ENCODE measurements at places on chromosomes 5 and 9.

- no peak for DNase-seq
Observed at GRCh38 chr9:94269264-94269663, 10.2 kb downstream of the ZNF169 start.

- no peak for DNase-seq
Observed at GRCh38 chr5:91176288-91177016, 206.7 kb downstream of the ARRDC3 start.

GRCh38 chr9:107422189-107423185 lies 67.1 kb downstream of the KLF4 start:
- DNase-seq = peak; percentile 30

GRCh38 chr9:12906646-12907045 lies 131.8 kb downstream of the LURAP1L start:
- DNase-seq = no peak

DNA sequence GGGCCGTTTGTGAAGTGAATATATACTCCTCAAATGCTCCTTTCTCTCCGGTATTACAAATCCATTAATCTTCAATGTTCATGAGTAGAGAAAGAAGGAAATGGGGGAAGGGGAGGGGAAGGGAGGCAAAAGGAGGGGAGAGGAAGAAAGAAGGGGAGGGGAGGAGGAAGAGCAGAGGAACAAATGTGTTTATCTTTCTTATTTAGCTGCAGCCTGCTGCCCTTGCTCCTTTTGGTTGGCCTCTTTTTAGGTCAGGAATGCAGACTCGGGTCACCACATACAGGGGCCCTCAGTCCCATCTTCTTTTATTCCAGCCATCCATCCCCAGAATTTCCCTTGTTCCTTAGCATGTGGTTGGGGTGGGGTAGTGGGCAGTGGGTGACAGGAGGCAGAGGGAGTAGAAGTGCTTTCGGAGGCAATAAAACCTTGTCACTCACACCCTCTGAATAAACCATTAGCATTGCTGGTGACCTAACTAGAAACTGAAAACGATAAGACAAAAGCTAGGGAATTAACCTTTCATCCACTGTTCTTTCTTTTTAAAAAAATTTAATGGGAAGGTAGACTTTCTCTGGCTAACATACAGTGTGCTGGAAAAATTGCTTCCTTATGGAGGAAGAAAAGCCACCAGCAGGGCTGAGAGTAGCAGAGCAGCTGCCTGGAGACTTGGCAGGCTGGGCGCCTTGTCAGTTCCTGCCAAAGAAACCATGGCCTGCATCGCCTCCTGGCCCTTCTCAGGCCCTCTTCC lies 16.8 kb upstream of the PRLR start:
- DNase-seq = no peak

Measured in CD4-positive, alpha-beta T cell treated with Interferon alpha-2 for 1 hour (primary cell).